ENCODE measurements at places on chromosomes 13 and 19.

DNA sequence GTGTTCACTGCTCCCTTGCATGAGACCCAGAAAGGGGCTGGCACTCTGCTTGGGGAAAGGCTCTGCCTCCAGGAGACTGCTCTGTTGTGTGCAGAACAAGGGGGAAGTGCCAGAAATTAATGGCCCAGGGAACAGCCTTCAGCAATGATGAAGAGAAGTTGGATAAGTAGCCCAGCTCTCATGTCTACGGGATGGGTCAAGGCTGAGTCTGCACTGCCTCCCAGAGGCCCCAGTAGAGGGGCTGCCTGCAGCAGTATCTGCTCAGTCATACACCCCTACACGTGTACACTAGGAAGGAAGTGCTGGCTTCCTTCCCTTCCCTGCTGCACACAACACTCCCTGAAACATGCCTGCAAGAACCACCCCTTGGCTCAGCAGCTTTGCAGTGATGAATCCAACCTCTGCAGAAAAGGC is 54.6 kb upstream of the URI1 start:
- DNase-seq, result no peak

GRCh38 chr19:43880483-43880882 is 53.4 kb downstream of the ZNF283 start:
- no peak for DNase-seq

DNA sequence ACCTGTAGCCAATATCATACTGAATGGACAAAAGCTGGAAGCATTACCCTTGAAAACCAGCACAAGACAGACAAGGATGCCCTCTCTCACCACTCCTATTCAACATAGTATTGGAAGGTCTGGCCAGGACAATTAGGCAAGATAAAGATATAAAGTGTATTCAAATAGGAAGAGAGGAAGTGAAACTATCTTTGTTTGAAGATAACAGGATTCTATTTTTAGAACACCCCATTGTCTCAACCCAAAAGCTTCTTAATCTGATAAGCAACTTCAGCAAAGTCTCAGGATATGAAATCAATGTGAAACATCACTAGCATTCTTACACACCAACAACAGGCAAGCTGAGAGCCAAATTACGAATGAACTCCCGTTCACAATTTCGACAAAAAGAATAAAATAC is 17.8 kb upstream of the CCNA1 start:
- no peak for DNase-seq

DNA sequence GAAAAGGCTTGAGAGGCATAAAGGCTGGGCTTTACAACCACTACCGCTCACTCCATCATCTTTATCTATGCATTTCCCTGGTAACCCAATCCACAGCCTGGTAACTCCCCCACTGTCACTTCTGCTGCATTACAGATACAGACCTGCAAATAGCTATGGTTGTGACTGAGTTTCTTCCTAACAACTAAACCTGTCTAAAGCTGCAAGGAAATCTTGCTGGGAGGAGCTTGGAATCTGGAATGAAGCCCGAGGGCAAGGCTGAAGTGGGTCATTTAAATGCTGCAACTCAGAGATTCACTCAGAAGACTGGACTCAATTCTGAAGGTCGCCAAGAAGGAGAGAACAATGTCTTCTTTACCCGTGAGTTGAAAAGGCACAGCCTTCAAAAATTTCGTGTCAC is at the start of gene LGALS13:
Gene LGALS13 (plus strand): TSS at position 301 of the 400 bp plus-strand sequence. CDS start 45 bp downstream, at position 346.
- DNase-seq, result no peak

DNA sequence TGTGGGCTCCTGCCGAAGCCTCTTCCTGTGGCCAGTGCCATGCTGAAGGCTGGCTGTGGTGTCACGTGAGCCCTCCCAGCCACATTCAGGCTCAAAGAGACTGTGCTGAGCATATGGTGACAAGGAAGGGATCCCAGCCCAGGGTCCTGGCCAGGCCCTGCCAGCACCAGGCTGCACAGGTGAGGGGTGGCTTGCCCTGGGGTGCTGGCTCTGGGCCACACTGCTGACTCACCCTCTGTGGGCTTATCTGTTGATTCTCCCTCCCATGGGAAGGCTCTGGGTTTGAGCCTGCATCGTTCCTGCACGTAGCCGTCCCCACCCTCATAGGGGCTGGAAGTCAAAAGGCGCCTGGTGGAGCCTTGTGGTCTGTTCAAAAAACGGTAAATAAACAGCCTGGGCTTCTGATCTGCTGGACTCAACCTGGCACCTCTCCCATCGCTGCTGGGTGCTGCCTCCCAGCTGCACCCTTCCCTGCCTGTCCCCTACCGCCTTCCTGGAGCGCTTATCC is 31.1 kb downstream of the DNM2 start:
- peak; percentile 92 for DNase-seq

DNA sequence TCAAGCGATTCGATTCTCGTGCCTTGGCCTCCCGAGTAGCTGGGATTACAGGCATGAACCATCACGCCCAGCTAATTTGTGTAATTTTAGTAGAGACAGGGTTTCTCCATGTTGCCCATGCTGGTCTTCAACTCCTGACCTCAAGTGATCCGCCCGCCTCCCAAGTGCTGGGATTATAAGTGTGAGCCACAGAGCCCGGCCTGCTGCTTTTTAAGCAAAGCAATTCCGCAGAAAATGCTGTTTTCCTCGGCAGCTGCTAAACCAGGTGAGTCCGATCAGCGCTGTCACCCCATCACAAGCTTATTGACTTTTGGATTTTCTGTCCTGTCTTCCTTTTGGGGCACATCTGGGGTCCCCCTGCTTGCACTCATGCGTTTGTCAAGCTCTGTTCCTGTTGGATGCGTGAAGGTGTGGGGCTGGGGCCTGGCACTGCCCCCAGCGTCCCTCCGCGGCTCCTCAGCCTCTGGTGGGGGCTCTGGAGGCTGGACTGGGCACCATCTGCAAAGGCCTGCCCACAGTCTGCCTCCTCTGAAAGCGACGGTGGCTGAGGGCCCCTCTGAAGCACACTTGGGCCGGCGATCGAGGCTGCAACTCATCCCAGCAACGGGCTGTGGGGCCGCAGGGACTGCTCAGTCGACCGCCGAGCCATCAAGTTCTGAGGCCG is 25.7 kb downstream of the CEBPG start:
- DNase-seq, result no peak

GRCh38 chr13:25963674-25964073 is 88.1 kb downstream of the SHISA2 start:
- DNase-seq, result peak; percentile 74

- DNase-seq, result no peak
Measured at GRCh38 chr19:39846678-39847486, 703 bp upstream of the FBL start.

GRCh38 chr13:105960326-105960725 is 575.1 kb downstream of the EFNB2 start:
- DNase-seq, result peak; percentile 92

DNA sequence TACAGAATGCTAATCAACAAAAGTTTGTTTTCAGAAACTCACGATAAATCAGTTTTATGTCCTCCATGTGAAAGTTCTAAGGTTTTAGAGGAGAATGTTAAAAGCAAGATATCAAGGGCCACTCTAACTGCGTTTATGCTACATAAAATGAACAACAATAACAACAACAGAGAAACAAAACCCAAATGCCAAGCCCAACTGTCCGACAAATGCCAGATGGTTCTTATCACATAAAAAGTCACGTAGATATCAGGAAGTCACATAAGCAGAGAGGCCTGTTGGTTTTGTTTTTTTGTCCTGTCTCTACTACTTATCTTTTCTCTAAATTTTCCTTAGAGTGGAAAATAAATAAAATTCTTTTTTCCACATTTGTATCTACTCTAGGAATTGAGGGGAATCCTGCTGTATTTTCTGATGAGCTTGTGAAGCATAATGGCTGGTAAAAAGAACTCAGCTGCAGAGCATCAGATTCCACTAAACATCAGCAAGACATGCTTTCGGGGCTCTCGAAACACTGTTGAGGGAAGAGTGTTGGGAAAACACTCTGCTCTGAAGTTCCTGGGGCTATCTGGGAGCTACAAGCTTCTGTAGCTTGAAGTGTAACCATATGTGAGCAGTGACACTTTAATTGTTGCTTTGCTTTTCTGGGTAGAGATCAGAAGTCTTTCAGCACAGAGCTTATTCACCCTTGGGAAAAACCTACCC is 110.1 kb downstream of the SLAIN1 start:
- DNase-seq, result no peak

DNA sequence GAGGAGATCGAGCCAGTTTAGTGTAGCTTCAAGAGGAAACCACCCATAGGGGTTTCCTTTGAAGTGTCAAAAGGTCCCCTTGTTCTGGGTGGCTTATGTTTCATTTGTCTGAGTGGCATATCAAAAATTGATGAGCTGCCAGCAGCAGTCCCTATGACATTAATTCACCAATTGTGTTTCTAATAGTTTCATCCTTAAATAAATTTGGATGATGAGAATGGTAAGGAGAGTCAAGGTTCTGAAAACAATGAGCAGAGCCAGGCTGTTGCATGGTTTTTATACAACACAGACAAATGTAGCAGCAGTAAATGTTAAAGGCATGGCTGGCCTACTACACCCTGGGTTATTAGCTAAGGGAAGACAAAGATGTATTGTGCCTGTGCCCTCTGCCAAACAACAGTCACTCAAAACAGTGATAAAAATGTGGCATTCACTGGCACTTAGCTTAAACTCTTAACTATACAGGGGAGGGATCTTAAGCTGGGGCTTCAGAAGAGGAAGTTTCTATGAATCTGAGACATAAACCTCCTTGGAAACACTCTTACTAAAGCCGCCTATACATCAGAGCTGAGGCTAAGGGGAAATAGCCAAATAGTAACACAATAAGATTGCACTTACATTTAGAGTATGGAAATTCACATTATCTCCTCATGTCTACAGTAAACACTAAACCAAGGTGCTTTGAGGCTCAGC is 200.5 kb downstream of the POU4F1 start:
- DNase-seq, result no peak

DNA sequence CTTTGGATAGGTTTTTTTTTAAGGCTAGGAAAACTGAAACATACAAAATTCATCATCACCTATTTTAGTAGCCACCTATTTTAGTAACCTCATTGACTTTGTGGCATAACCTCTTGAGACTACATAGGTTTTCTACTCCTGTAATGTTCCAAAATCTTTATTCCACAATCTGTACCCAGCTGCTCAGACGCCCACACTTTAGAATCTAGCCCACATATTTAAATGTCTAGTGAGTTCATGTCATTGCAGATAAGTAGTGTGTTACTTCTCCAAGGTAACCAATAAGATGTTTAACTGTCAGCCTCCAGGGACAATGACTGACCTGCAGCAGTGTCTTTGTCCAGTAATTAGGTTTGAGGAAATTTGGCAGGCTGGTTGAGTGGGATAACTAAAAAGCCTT is 330.2 kb downstream of the MZT1 start:
- DNase-seq, result no peak

GRCh38 chr13:95247171-95247570 is 54.1 kb downstream of the ABCC4 start:
- no peak for DNase-seq

Measured in M059J (cell line).